ENCODE measurements at places on chromosomes 6 and 20.

DNA sequence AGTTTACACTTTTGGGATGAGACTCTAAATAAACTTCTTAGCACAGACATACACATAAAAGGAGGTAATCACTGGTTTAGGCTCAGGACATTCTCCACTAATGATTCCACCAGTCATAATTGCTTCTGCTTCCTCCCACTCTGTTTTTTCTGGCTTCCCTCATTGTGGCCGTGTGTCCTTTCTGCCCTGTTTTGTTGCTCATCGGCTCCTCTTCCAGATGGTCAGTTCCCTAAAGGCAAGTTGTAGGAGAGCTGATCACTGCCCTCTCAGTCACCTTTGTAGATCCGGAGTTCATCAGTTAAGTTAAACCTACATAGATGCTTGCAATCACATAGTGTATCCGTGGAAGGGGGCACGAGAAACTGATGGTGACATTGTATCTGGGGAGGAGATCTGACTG is 200.5 kb upstream of the ARG1 start:
- no peak for DNase-seq

DNA sequence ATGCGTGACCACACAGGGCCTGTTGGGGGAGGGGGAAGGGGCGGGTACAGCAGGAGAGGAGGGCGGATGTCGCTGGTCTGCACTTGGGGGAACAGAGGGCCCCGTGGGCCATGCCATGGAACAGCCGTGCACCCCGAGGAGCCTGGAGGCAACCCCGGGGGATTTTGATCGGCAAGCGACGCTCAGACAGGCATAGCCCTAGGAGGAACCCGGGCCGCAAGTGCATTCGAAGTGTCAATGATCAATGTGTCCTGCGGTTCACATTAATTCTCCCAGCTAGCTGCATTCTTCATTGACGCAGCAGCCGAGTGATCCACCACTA is 772.8 kb upstream of the DEFB115 start:
- no peak for DNase-seq

DNA sequence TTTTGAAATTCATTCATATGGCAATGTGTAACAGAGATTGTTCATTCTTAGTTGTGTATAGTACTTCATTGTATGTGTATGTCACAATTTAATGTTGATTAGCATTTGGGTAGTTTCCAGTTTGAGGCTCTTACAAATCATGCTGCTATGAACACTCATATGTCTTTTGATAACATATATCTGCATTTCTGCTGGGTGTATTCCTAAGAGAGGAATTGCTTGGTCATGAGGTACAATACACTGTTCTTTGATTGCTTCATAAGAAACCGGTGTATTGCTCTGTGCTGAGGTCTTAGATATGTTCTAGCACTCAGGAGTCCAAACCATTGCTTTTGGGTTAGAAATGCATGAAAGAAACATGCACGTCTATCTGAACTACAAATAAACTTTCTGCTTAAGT is 492.9 kb upstream of the JAG1 start:
- no peak for DNase-seq

DNA sequence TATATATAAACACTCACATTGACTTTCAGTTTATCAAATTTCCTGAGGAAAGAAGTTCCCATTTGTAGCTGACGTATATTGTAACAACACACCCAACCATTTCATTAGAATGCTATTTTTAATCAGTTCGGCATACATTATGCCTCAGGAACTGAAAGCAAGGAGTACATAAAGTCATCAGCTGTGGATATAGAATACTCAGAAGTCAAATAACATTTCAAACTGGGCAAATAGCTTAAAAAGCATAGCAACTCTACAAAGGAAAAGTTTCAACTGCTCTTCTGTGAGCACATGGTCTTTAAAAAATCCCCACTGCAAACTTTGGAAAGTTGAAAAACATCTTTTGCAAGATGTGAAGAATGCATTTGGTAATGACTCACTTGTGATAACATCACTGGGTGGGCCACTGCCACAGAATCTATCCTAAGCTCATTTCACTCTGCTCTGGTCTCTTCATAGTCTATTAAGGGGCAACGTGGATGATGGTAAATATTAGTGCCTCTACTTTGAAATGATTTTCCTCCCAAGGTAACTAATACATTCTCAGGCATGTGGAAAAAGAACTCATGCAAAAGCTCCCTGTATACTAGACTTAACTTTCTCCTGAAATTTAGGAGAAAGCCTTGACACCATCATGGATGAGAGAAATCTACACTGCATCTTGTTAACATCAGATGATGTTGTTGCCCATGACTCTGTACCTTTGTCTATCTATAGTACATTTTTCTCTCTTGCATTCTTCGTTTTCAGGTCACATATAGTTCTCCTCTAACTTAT is 49.2 kb downstream of the FYN start:
- peak; percentile 43 for DNase-seq

GRCh38 chr6:38498805-38499445 is 140.8 kb downstream of the BTBD9 start:
- DNase-seq = no peak

GRCh38 chr20:59484228-59484627 is 120.1 kb upstream of the PHACTR3 start:
- no peak for DNase-seq

Data from hepatic stellate cell (primary cell).